ENCODE measurements at places on chromosomes 5 and 9.

- no peak for DNase-seq
- no peak overlapping the region for H3K27ac ChIP-seq
- H3K4me1 ChIP-seq = peaks cover 39% of the 10 kb centered on the region
- H3K36me3 ChIP-seq = peaks cover 10% of the 10 kb centered on the region
Observed at GRCh38 chr5:143111799-143112198, 291.7 kb downstream of the NR3C1 start.

- H3K36me3 ChIP-seq = no peaks in the 10 kb centered on the region
- DNase-seq = no peak
- no peak overlapping the region for H3K27ac ChIP-seq
- H3K4me3 ChIP-seq = no peak overlapping the region
- no peaks in the 10 kb centered on the region for H3K27me3 ChIP-seq
- no peaks in the 10 kb centered on the region for H3K4me1 ChIP-seq
Observed at GRCh38 chr5:83199126-83199525, 121.8 kb downstream of the XRCC4 start.

GRCh38 chr5:132310141-132310834 is 16.1 kb downstream of the SLC22A4 start:
- no peak for DNase-seq
- H3K27me3 ChIP-seq = no peaks in the 10 kb centered on the region
- peaks cover under 1% of the 10 kb centered on the region for H3K36me3 ChIP-seq

- no peak overlapping the region for H3K4me3 ChIP-seq
- DNase-seq = no peak
- no peaks in the 10 kb centered on the region for H3K36me3 ChIP-seq
- H3K27me3 ChIP-seq = no peaks in the 10 kb centered on the region
- H3K27ac ChIP-seq = no peak overlapping the region
Observed at GRCh38 chr9:111106202-111106601, 67.9 kb upstream of the LPAR1 start.

DNA sequence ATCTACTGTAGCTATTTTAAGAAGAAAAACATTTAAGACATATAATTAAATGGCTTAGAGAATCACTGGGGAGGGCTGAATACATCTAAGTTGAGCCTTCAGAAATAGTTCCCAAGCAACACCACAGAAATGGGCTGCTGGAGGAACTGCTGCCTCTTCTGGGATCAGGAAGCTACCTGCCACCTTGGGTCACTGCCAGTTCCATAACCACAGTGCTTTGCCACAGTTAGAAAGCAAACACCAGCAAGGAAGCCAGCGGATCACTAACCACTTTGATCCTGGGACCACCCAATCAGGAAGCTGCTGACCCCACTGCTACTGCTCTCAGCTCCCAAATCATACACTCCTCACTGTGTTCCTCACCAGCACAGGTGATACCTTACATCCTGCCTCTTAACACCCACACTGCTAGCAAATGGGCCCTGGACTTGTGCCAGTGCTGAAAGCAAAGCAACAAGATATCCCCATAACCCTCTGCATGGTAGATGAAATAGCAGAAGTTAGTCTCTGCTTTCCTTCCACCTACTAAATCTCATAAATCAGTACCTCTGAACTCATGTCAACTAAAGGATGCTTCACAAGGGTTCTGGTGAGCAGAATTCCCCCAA is 346.9 kb downstream of the DEPDC1B start:
- H3K27me3 ChIP-seq = no peaks in the 10 kb centered on the region
- DNase-seq = no peak
- no peak overlapping the region for H3K4me3 ChIP-seq

- peaks cover 42% of the 10 kb centered on the region for H3K27me3 ChIP-seq
- no peak overlapping the region for H3K4me3 ChIP-seq
- no peaks in the 10 kb centered on the region for H3K36me3 ChIP-seq
- no peak for DNase-seq
- no peak overlapping the region for H3K27ac ChIP-seq
Observed at GRCh38 chr5:72007336-72008111, 99.8 kb upstream of the MAP1B start.

GRCh38 chr9:88689509-88690298 is 154.7 kb downstream of the NXNL2 start:
- no peak overlapping the region for H3K4me3 ChIP-seq
- no peak overlapping the region for H3K27ac ChIP-seq
- DNase-seq = no peak
- H3K36me3 ChIP-seq = no peaks in the 10 kb centered on the region

Data from natural killer cell treated with Interleukin-12 subunit alpha and Interleukin-12 subunit beta and Interleukin-15 and Interleukin-18, amount 100 ng/mL, for 72 hours (primary cell).